ENCODE measurements at places on chromosomes 4 and X. TPM values are rescaled to one million over a fixed set of nuclear protein-coding genes. Genes with fewer than 3 reads are reported as not detected.

SLIT2 gene
- polyA plus RNA-seq, result 0.23 TPM

SSX3 gene
- polyA plus RNA-seq, result not detected

AMOT gene
- 2.1 TPM for polyA plus RNA-seq

TACC3 gene
- polyA plus RNA-seq, result 4.8 TPM

CCDC110 gene
- polyA plus RNA-seq, result 0.69 TPM

Measured in sigmoid colon (tissue), 7 donors.